Sigmoid colon (tissue), 7 donors: ENCODE measurements at places on chromosomes 4 and X. TPM values are rescaled to one million over a fixed set of nuclear protein-coding genes. Genes with fewer than 3 reads are reported as not detected.

TBC1D25 gene
- polyA plus RNA-seq: 5.8 TPM

TMEM175 gene
- 34.5 TPM for polyA plus RNA-seq

SPATA4 gene
- not detected for polyA plus RNA-seq

HSFX2 gene
- not detected for polyA plus RNA-seq

ZCCHC18 gene
- polyA plus RNA-seq: 2.7 TPM

AKAP14 gene
- not detected for polyA plus RNA-seq

ATOH1 gene
- 72.7 TPM for polyA plus RNA-seq

BBS12 gene
- polyA plus RNA-seq: 3.7 TPM

ZNF827 gene
- polyA plus RNA-seq: 1.8 TPM

APLN gene
- polyA plus RNA-seq: not detected

TMEM150C gene
- 5.6 TPM for polyA plus RNA-seq

FATE1 gene
- 0.06 TPM for polyA plus RNA-seq

CT55 gene
- not detected for polyA plus RNA-seq

ADH1B gene
- 171 TPM for polyA plus RNA-seq

DDX53 gene
- not detected for polyA plus RNA-seq

CTAG1B gene
- not detected for polyA plus RNA-seq

KLHL4 gene
- not detected for polyA plus RNA-seq

CSN1S1 gene
- polyA plus RNA-seq: 0.20 TPM

MBTPS2 gene
- polyA plus RNA-seq: 4.3 TPM

NLRP2B gene
- not detected for polyA plus RNA-seq

KDR gene
- polyA plus RNA-seq: 4.4 TPM

NWD2 gene
- 0.35 TPM for polyA plus RNA-seq

ODAPH gene
- not detected for polyA plus RNA-seq

SLC26A1 gene
- polyA plus RNA-seq: not detected

RPA4 gene
- polyA plus RNA-seq: not detected

SORBS2 gene
- polyA plus RNA-seq: 15.6 TPM

KCNE5 gene
- not detected for polyA plus RNA-seq

CXCL6 gene
- 1.5 TPM for polyA plus RNA-seq

DAPP1 gene
- polyA plus RNA-seq: 1.2 TPM

ZBTB49 gene
- 1.2 TPM for polyA plus RNA-seq

DTHD1 gene
- polyA plus RNA-seq: 0.26 TPM

REELD1 gene
- polyA plus RNA-seq: not detected

XAGE1A gene
- not detected for polyA plus RNA-seq

NPY1R gene
- polyA plus RNA-seq: 1.6 TPM

SUPT20HL2 gene
- polyA plus RNA-seq: not detected

ADGRG4 gene
- polyA plus RNA-seq: not detected
